Smooth muscle cell of the brain vasculature (primary cell): ENCODE measurements at places on chromosomes 2 and 18.

DNA sequence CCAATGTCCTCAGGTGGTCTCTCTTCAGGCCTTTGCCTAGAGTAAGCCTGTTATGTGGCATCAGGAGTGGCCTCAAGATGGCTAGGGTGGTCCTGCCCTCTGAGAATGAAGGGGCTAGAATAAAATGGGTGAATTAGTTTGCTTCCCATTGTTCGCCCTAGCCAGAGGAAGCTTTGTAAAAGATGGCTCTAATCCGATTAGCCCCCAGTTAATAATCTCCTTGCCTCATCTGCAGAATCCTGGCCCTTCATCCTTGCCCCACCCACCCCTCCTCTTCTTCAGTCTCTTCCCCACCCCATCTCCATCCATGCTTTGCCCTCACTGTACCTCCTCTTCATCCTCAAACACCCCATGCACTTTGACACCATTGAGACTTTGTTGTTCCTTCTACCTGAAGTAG, 57.4 kb upstream of the LGALSL start:
- DNase-seq: no peak

- no peak for DNase-seq
These were observed 93.7 kb upstream of the ID2 start for GRCh38 chr2:8587920-8588830.

DNA sequence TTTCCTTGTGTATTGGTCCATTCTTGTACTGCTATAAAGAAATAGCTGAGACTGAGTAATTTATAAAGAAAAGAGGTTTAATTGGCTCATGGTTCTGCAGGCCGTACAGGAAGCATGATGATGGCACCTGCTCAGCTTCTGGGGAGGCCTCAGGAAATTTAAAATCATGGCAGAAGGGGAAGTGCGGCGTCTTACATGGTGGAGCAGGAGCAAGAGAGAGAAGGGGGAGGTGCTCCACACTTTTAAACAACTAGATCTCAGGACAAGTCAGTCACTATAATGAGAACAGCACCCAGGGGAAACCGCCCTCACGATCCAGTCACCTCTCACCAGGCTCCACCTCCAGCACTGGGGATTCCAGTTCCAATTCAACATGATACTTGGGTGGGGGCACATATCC, 54.3 kb downstream of the MSH2 start:
- no peak for DNase-seq

GRCh38 chr2:9895669-9896590, 52.7 kb downstream of the TAF1B start:
- no peak for DNase-seq

GRCh38 chr2:52128081-52128480, 1096.1 kb upstream of the NRXN1 start:
- DNase-seq: peak; percentile 58

- no peak for DNase-seq
These were observed 445 bp downstream of the MEX3C start for GRCh38 chr18:51196811-51197660.

DNA sequence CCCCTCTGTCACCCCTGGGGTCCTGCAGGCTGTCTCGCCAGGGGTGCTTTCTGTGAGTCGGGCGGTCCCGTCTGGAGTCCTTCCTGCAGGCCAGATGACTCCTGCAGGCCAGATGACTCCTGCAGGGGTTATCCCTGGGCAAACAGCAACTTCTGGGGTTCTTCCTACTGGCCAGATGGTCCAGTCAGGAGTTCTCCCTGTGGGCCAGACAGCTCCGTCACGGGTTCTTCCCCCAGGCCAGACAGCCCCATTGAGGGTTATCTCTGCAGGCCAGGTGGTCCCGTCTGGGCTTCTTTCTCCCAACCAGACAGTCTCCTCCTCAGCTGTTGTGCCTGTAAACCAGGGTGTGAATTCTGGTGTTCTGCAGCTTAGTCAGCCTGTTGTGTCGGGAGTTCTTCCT, 27.6 kb downstream of the ADNP2 start:
- DNase-seq: no peak

DNA sequence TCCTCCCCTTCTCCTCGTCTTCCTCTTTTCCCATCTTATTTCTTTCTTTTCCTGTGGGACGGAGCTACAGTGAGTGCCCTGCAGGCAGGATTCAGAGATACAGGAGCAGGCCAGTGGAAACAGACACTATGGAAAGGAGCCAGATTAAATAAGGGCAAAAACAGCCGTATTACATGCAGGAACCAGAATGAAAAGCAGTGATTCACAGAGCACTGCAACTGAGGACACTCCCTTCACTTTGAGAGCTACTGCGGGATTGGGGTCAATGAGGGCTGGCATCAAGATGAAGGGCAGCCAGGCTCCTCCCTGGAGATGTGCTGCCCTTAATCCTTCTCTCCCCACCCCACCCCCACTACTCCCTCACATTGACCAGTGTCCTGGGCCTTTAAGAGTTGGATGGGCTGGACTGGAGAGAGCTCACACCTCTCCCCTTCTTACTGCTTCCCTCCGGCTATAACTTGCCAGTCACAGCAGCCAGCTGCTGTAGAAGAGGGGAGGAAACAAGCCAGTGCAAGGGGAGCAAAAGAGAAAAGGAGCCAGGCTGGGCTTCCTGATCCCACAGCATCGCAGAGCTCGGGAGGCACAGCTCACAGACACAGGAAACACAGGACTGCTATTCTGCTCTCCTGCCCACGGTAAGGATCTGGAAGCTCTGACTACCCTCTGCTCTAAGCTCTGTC, at the start of gene PLCD4:
Gene PLCD4, plus strand, starts transcription at position 464 of the 680 bp plus-strand sequence. CDS start 7,841 bp downstream, outside the sequence.
- DNase-seq: peak; percentile 32

DNA sequence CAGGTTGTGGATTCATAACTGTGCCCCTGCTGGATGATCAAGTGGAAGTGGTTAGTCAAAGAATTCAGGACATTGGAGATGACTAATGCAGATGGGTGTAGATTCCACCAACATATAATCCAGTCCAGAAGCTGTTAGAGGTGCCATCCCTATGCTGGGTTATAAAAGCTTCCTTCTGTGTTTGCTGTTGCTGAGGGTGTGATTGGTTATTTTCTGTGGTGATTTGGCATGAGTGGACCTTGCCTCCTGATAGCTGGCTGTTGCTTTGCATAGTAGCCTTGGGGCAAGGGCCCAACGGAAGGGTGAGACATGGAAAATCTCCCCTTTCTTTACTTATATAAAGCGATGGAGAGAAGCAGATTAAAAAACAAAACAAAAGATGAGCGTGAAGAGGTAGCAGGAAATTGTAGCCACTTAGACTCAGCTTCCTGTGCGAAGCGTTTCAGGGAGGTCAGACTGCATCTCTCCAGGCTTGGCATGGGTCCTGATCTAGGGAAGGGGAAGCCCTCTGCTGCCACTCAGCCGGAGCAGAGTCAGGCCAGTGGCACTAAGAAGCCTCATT, 190.4 kb downstream of the FMNL2 start:
- DNase-seq: no peak

GRCh38 chr2:136407117-136407951, 289.4 kb upstream of the CXCR4 start:
- no peak for DNase-seq

DNA sequence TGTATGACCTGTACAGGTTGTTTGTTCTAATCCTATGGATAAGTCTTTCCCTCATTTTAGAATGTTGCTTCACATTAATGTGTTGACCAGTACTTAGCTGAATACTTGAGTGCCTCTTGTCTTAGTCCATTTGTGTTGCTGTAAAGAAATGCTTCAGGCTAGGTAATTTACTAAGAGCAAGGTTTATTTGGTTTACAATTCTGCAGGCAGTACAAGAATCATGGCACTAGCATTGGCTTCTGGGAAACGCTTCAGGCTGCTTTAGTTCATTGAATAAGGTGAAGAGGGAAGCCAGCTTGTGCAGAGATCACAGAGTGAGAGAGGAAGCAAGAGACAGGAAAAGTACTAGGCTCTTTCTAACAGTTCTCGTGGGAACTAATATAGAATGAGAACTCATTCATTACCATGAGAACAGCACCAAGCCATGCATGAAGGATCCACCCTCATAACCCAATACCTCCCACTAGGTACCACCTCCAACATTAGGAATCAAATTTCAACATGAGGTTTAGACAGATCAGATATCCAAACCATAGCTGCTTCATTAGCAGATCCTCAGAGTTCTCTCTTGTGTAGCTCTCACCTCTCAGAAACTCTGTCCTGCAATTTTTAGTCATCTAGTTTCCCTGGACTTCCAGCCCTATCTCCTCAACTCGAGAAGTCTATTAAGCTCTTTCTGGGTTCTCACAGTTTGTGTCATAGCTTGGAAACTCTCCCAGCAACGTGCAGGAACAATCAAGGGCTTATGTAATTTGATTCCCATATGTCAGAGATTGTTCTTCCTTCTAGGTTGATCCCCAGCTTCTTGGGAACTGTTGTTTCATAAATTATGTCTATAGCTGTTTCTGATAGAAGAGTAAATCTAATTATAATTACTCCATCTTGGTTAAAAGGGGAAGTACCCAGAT, 2082.3 kb upstream of the CELF4 start:
- DNase-seq: peak; percentile 62

GRCh38 chr2:45652090-45653031, 886 bp downstream of the PRKCE start:
- no peak for DNase-seq

DNA sequence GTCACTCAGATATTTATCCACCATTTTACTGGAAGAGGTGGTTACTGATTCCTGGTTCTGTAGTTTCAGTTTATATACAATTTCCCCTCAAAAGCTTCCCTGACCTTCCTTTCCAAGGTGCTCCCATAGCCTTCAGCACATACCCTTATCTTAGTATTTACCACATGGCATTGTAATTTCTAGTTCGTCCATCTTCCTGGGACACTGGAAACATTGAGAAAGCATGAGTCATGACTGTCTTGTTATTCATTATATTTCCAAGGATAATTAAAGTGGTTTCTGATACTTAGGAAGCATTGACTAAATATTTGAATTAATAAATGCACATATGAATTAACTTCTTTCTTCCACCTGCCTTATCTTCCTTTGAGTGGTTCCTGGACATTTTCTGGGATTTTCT, 203.8 kb downstream of the ETAA1 start:
- no peak for DNase-seq

GRCh38 chr2:229740279-229740678, 25.9 kb upstream of the DNER start:
- DNase-seq: no peak

- DNase-seq: peak; percentile 26
These were observed 22.4 kb upstream of the RMP24 start for GRCh38 chr18:35949903-35950627.

GRCh38 chr2:233414273-233414654, 60.0 kb downstream of the DGKD start:
- DNase-seq: no peak

- no peak for DNase-seq
These were observed 41.1 kb upstream of the RMND5A start for GRCh38 chr2:86679036-86679435.

DNA sequence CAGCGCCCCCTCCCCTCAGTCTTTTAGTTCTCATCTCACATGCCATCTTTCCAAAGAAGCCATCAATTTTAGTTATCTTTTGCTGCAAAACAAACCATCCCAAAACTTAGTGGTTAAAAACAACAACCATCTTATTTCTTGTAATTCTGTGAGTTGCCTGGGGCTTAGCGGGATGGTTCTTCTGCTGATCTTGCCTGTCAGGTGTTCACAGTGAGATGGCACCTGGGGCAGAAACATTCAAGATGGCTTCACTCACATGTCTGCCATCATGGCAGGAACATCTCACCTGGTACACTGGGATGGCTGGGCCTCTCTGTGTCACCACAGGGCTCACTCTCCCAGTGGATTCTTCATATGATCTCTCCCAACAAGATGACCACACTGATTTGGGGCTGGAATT, 144.5 kb upstream of the MSH6 start:
- no peak for DNase-seq

- no peak for DNase-seq
These were observed 3.8 kb upstream of the TMEM131 start for GRCh38 chr2:97999536-97999935.

- DNase-seq: no peak
These were observed 250.3 kb downstream of the ANAPC1 start for GRCh38 chr2:111633643-111634042.

DNA sequence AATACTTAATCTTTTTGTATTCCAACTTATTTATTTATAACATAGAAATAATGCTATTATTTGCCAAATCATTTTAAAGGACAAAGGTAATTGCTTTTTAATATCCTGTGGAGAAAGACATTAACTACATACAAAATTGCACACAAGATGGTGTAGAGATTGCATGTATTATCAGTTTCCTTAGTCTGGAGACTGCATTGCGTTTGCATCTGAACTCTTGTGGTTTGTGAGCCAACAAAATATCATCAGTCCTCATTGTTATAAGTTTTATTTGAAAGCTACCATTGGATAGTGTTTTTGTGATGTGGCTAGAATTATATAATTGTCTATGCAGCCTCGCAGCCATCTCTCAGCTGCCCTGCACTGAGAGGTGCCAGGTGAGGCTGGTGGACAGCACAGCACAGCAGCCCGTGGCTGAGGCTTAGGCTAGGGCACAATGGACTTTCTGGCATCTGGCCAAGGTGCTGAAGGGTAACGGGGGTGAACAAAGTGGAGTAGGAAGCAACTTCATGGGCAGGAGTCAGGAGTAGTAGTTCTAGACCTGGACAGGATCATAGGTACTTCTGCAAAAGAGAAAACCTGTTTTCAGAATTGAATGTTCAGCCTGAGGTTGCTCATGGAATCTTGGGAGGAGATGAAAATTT, 15.1 kb downstream of the RASGRP3 start:
- no peak for DNase-seq

DNA sequence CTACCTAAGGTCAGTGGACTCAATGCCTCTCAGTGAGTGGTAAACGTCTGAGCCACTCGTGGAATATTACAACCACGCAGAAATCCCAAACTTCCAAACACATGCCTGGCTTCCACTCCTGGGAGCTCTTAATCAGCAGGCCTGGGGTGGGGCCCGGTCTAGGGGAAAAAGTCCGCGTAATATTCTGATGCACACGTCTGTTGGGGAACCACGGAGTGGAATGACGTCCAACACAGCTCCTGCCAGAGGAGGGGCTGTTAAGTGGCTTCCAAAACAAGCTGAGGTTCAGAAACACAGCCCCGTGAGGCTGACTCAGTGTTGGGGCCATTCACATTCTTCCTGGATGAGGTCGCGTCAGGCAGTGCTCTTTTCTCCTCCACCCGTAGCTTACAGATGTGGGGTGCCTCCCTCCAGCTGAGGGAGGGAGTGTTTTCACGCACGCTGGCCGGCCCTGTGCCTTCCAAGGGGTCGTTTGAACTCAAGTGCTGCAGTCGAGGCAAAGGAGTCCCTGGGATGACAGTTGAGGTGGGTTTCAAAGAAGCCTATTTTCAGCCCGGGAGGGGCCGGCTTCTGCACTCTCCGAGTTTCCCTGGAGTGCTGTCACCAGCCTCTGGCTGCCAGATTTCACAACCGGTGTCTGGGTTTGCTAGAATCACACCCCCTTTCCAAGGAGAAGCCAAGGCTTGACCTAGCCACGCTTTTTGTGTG, 73.1 kb downstream of the ACKR3 start:
- DNase-seq: peak; percentile 84

GRCh38 chr2:133420788-133421187, 147.5 kb downstream of the NCKAP5 start:
- DNase-seq: no peak

GRCh38 chr2:11344342-11344955, at the start of gene ROCK2:
TSS of gene ROCK2 (minus strand) at chr2:11344636. CDS start at chr2:11344136, 500 bp downstream.
- peak; percentile 64 for DNase-seq

GRCh38 chr18:78562531-78562961, 417.1 kb upstream of the SALL3 start:
- no peak for DNase-seq

GRCh38 chr2:69554568-69554967, 89.0 kb downstream of the AAK1 start:
- DNase-seq: no peak

GRCh38 chr18:35142275-35142615, 98.6 kb upstream of the ZNF397 start:
- no peak for DNase-seq
